ENCODE measurements at places on chromosomes 13 and 19.

- peak; percentile 82 for DNase-seq
These were observed 463 bp downstream of the CATSPERG start for GRCh38 chr19:38335949-38336637.

DNA sequence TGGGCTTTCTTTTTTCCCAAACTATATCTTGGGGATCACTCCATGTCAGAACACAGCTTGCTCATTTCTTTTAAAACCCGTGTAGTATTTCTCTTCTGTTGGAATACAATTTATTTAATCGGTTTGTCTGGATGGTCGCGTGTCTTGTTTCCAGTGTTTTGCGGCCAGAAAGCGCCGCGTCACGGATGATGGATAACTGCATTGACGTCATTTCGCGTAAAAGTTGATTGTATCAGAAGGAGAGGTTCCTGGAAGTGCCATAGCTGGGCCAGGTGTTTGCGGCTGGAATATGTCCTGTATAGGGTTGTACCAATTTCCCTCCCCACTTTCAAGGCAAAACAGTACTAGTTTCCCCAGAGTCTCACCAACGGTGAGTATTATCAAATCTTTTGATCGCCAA lies 9.7 kb downstream of the ACTL9 start:
- DNase-seq: no peak

DNA sequence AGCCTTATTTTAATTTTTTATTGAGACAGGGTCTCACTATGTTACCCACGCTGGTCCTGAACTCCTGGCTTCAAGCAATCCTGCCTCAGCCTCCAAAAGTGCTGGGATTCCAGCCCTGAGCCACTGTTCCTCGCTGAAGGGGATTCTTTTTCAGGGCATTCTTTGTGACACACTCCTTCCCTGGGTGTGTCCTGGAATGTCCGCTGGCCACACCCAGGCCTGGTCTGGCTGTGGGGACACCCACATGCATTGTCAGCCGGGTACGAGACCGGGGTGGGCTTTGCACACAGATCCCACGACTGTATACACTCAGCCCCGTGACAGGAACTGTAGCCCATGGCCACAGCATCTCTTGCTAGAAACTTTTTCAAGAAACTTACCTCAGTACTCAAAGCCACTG lies 34.4 kb upstream of the GATAD2A start:
- no peak for DNase-seq

- no peak for DNase-seq
These were observed 53.9 kb upstream of the CEACAM21 start for GRCh38 chr19:41521931-41522555.

GRCh38 chr13:109615721-109616420 lies 170.5 kb downstream of the IRS2 start:
- DNase-seq: no peak

- DNase-seq: no peak
These were observed 39.5 kb upstream of the F7 start for GRCh38 chr13:113066142-113066455.

- no peak for DNase-seq
These were observed 327.8 kb downstream of the SUCLA2 start for GRCh38 chr13:47673009-47673850.

DNA sequence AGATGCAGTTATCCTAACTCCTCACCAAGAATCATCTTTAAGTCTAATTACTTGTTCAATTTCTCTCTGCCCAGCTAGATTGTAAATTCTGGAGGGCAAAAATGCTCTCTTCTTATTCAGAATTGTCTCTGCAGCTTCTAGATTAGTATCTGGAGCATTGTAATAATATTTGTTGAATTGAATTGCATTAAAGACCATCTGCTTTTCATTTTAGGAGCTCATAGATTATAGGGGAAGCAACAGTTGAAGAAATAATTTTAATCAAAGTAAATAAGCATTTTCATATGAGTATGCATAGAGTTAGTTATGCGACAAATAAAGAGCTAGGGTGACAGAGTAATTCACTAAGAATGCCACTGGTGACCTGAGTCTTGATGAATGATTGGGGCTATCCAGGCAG lies 222.8 kb downstream of the SPRY2 start:
- no peak for DNase-seq

DNA sequence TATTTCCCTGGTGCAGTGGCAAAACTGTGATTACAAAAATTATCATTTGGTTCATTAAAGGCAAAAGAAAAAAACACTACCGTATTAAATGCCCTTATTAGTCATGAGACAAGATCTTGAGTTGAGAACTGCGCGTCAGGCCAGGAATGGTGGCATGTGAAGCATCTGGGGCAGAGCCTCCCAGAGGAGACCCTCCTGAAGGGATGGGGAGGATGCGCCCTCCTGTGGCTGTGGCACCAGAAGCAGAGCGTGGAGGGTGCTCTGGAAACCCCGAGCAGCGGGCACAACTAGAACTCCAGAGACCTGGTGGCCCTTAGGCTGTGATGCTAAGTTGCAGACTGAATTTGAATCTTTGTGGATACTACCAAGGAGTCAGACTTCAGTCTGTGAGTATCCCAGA lies 11.5 kb downstream of the CUL4A start:
- no peak for DNase-seq

GRCh38 chr19:43599635-43600295 lies 3.4 kb downstream of the ZNF576 start:
- DNase-seq: no peak

DNA sequence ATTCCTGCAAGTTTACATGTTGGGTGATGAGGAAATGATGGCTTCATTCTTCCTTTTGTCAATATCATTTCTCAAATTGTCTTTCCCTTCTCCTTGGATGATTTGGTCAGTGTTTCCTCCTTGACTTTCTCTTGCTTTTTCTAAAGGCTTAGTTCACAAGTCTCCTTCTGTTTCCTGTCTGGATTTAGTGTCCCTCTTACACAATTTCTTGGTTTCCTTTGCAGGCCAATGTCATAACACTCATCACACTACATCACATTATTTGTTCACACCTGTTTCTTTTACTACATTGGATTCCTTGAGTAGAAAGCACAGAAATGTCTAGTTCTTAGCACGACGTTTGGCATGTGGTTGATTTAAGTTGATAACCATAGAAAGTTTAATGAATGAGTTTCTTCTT lies 490.7 kb downstream of the TDRD3 start:
- no peak for DNase-seq

DNA sequence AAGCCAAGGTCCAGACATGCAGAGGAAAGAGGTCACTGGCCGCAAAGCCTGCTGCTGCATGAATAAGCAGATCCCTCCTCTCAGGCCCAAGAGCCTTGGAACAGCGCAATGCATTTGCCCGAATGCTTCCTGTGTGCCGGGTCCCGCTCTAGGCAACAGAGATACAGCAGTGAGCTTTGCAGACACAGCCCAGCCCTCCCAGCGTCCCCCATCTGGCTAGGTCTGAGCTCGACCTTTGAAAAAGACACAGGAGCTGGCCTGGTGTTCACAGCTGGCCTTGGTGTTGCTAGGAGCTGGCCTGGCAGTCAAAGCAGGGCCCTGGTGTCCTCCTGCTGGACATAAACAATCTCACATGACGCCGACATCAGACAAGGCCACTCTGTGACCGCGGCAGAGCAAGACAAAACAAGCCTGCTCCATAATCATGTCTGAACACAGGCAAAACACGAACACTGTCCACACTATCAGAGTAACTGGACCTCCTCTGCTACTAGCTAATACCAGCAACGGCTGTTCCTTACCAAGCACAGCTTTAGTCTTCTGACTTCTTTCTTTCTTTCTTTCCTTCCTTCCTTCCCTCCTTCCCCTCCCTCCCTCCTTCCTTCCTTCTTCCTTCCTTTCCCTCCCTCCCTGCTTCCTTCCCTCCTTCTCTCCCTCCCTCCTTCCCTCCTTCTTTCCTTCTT lies 5.7 kb upstream of the PEX11G start:
- no peak for DNase-seq

- no peak for DNase-seq
These were observed 227.4 kb downstream of the TUBA3C start for GRCh38 chr13:18954254-18954653.

DNA sequence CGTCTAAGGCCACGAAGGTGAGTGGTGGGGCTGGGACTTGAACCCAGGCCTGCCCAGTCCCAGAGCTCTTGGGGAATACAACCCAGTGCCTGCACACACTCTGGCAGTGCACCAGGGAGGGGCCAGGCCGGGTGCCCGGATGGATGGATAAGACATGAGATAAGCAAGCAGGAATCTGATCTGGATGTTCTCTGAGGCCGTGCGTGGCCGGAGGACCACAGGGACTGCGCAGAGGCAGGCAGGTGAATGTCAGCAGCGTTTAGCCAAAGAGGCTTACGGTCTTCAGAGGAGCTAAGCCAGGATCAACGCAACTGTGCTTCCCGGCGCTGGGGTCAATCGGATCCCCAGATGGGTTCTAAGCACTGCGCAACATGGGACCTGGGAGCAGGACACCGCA lies 1.5 kb downstream of the ZNF787 start:
- no peak for DNase-seq

DNA sequence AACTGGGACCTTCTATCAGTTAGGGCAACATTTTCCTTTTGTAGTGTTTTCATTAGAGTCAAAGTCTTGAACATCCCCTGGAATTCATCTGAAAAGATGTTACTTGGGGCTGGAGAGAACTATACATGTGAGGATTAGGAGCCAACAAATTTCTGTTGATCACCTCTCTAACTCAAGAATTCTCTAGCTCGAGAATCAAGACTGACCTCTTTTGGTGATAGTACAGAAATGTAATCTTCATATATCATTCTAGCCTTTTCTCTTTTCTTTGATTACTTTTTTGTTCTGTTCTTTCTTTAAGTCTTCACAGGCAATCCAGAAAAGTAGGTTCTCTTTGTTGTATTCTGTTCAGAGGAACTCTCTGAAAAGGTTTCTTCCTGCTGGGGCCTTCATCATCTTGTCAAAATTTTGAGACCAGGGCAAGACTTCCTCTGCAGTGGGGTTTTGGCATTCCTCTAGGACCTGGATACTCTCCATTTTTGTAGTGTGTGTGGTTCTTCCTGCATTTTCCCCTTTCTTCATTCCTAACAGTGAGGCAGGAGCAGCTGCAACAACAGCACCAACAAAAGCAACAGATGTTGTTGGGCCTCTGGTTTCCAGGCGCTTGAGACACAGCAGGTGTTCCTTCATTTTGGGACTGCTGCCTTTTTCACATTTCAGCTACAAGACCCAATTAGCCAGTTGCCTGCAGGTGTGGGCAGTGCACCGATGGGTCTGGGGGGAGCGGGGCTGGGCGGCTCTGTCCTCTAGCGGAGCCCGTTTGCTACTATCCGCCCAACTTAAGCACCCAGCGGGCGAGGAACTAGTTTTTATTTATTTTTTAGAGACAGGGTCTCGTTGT lies 26.2 kb downstream of the ELF1 start:
- DNase-seq: no peak

GRCh38 chr13:27424246-27425157 lies at the start of gene GTF3A:
Gene GTF3A (plus strand): TSS chr13:27424619.
- DNase-seq: peak; percentile 65

DNA sequence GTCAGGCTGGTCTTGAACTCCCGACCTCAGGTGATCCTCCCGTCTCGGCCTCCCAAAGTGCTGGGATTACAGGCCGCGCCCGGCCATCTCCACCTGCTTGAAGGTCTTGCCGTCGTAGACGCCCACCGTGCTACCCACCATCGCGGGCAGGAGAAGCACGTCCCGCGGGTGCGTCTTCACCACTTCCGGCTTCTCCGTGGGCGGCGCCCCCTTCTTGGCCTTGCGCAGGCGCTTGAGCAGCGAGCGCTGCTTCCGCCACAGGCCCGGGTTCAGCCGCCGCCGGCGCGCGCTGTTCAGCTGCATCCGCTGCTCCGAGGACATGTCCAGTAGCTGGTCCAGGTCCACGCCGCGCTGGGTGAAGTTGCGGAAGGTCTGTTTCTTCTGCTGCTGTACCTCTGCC lies 21.6 kb downstream of the EFNA2 start:
- DNase-seq: no peak

GRCh38 chr19:13825489-13826441 lies 30.5 kb downstream of the ZSWIM4 start:
- DNase-seq: no peak

All from stimulated activated CD8-positive, alpha-beta memory T cell treated with anti-CD3 and anti-CD28 coated beads, Interleukin-4, amount 100 ng/mL, for 1 hour (primary cell).